ENCODE measurements at places on chromosomes 1 and 21. TPM values are rescaled to one million over a fixed set of nuclear protein-coding genes. Genes with fewer than 3 reads are reported as not detected.
A peak's percentile ranks its signal among the peaks of the same experiment; 100 is the strongest.

DNA sequence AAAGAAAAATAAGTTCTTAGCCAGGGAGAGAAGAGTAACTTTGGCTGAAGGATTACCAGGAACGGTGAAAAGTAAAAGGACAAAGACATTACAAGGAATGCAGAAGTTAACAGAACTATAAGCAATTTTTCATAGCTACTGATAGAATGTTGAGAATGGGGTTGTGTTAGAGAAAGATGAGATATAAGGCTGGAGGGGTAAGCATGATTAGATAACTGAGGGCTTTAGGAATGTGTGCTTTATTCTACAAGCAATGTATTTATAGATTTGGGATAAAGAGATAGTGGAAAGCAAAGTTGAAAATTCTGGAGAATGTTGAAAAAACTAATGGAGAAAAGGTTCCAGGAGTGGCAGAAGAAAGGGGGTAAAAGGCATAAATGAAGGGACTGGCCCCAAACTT, 65.4 kb upstream of the PTCH2 start:
- DNase-seq, result no peak
- no peak overlapping the region for H3K27ac ChIP-seq
- H3K27me3 ChIP-seq, result no peaks in the 10 kb centered on the region
- H3K36me3 ChIP-seq, result peaks cover 14% of the 10 kb centered on the region
- H3K4me3 ChIP-seq, result no peak overlapping the region

DNA sequence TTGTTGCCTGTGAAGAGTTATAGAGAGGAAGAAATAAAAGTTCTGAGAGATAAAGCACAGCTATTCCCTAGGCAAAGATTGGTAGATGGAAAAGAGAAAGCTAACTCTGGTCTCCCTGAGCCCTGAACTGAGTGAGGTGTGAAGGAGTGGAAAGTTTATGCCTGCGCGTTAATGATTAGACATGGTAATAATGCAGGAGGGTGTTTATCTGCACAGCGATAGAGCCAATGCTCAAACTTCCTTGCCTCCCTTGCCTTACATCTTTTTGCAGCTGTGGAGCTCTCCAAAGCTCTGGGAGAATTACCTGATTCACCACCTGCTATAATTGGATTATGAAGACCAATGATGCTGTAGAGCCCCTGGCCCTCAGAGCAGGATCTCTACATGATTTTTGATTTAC, 32.8 kb upstream of the CHRM3 start:
- H3K27ac ChIP-seq, result no peak overlapping the region
- H3K27me3 ChIP-seq, result no peaks in the 10 kb centered on the region
- no peak for DNase-seq
- no peak overlapping the region for H3K4me3 ChIP-seq

DNA sequence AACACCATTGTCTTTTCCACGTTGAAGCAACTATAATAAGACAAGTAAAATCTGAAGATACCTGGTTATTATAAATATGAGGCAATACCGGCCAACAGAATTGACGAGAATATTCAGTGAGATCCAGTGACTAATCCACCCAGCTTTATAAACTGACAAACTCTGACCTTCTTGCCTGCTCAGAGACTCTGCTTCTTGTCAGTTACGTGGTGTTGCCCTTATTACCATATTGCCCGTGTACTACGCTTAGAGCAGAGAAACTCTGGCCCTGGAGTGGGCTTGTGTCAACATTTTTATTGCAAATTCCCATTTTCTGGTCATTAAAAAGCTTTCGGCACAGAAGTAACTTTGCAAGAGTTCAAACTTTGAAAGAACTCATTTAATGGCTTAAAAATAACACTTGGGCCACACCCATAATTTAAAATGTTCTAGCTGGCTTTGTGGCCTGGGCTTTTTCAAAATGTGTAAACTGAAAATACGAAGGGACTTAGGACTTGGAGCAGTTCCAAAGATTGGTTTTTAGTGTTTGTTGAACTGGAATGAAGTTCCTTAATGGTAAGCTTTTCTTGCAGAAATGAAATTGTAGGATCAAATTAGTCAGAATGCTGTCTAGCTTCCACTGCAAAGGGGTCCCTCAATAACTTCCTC, 266.2 kb downstream of the LMO4 start:
- DNase-seq, result no peak
- no peaks in the 10 kb centered on the region for H3K4me1 ChIP-seq
- H3K27me3 ChIP-seq, result peaks cover 2% of the 10 kb centered on the region
- no peaks in the 10 kb centered on the region for H3K36me3 ChIP-seq

DNA sequence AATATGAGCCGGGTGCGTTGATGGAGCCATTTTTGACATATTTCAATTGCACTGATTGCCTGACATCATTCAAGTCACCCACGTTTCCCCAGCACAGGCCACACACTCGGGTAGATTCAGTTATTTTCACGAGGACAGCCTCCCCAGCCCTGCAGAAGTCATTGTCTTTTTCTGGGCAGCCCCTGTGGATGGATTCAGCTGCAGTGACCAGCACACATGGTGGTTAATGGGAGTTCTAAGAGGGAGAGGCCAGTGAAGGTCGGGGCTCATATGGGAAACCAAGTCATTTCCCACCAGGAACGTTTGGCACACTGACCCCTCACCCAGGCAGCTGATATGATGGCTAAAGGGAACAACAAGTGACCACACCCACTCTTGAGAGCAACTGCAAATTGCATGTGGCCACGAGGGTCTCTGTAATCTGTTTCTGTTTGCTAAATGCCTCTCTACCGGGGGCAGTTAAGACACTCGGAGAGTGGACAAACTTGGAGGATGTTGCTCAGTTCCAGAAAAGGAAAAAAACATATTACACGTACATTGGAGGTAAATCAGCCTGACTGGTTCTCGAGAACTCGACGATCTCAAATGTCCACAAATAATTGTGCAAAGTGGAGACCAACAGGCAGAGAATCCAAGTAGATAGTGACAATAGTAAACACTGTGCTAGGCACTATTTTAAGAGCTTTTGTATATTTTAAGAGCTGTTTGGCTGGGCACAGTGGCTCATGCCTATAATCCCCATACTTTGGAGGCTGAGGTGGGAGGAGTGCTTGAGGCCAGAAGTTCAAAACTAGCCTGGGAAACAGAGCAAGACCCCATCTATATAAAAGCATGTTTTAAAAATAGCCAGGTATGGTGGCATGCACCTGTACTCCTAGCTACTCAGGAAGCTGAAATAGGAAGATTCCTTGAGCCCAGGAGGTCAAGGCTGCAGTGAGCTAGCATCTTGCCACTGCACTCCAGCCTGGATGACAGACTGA, 167.2 kb upstream of the IRF2BP2 start:
- no peak overlapping the region for H3K4me3 ChIP-seq
- DNase-seq, result no peak
- peaks cover 13% of the 10 kb centered on the region for H3K4me1 ChIP-seq
- no peaks in the 10 kb centered on the region for H3K27me3 ChIP-seq
- no peak overlapping the region for H3K27ac ChIP-seq
- peaks cover 2% of the 10 kb centered on the region for H3K36me3 ChIP-seq

Gene HMCN1
- total RNA-seq, result 0.55 TPM

Gene DYNLT5
- total RNA-seq, result not detected

DNA sequence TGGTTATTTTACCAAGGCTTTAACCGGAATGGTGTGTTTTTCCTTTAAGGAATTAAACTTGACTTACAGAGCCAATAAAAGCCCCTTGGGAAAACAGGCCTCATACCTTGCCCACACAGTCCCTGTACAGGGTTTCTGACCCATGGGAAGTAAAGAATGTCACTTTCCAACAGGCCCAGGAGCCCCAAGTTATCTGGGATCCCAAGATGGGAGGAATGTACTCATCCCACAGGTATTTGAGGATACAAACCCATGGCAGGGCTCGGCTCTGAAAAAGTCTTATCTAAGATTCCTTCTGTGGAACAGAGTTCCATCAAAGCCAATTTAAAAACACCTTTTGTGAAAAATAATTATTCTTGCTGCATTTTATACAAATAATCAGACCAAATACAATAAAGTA, 15.3 kb upstream of the COX20 start:
- no peak overlapping the region for H3K4me3 ChIP-seq
- H3K4me1 ChIP-seq, result peaks cover 6% of the 10 kb centered on the region
- H3K36me3 ChIP-seq, result no peaks in the 10 kb centered on the region
- H3K27me3 ChIP-seq, result peaks cover 20% of the 10 kb centered on the region

DNA sequence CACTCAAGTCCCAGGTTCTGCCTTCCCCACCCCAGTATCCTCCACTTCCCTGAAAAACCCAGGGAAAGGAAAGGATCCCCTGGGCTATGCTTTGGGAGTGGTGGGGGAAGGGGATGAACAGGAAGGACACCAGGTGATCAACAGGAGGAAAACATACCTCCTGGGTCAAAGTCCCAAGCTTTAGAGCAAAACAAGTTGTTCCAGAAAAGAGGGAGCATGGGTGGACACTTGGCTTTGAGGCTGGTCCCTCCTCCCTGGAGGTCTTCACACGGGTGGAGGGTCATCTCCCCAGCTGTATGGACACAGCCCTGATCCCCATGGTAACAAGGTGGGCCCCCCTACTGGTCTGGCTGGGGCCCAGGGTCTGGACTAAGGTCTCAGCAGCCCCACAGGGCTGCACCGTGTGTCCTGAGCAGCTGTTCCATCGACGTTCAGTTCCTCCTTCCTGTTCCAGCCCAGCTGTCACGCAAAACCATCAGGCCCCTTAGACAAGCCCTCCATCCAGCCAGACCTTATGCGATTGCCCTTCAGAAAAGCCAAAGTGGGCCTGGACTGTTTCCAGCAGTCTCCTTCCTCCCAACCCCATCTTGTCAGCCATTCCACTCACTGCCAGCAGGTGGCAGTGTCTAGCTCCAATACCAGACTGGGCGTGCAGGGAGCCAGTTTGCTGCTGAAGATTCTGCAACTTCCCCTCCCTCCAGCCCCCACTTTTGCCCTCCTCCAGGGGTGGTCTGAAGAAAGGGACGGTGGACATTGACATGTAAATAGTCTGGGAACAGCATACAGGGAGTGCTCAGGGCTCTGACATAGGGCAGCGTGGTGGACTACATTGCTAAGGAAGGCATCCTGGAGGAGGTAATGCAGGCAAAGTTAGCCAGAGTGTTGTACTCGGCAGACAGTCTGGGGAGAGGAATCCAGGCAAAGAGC, 2.9 kb upstream of the PDZK1IP1 start:
- H3K27ac ChIP-seq, result peak overlapping the region; percentile 74
- peaks cover 2% of the 10 kb centered on the region for H3K4me1 ChIP-seq
- H3K27me3 ChIP-seq, result peaks cover 6% of the 10 kb centered on the region
- peak; percentile 72 for DNase-seq
- no peak overlapping the region for H3K4me3 ChIP-seq
- no peaks in the 10 kb centered on the region for H3K36me3 ChIP-seq

DNA sequence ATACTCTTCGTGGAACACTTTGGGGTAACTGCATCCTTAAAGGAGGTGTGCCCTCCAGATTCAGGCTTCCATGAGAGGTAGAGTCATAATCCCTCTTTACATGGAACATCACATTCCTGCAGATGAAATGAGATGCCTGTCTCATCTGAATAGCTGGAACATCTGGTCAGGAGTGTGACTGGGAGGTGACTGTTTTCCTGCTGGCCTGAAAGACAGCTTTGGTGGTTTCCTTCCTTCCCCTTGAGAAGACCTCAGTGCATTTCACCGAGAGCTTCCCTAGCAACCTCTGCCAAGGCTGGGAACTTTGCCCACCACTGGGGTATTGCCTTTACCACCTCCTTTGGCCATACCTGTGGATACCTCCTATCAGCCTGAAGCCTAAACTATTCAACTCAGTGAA, 46.7 kb upstream of the GUCA2A start:
- peaks cover 60% of the 10 kb centered on the region for H3K36me3 ChIP-seq
- peaks cover under 1% of the 10 kb centered on the region for H3K4me1 ChIP-seq
- H3K27ac ChIP-seq, result no peak overlapping the region
- DNase-seq, result no peak

DNA sequence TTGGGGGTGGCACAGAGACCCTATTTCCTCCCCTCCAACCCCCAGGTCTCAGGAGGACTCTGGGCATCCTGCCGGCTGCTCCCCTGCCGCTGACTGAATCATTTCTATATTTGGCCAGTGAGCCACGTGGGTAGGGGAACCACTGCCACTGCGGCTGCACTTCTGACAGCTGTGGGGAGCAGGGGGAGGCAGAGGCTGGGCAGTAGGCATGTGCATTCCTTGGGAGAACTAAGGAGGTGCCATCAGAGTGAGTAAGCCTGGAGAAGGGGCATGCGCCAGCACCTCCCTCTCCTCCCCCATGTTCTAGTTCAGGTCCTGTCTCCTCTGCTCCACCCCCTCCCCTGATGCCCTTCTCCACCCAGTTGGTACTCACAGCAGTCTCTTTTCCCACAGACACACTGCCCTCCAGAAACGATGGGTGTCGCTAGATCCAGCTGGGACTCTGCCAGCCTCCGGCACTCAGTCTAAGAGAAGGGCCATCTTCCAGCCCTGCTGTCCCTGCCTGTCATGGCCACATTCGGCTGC, 12.0 kb downstream of the PPFIA4 start:
- H3K27me3 ChIP-seq, result peaks cover 2% of the 10 kb centered on the region
- H3K36me3 ChIP-seq, result peaks cover 7% of the 10 kb centered on the region
- H3K4me3 ChIP-seq, result no peak overlapping the region
- no peak overlapping the region for H3K27ac ChIP-seq

DNA sequence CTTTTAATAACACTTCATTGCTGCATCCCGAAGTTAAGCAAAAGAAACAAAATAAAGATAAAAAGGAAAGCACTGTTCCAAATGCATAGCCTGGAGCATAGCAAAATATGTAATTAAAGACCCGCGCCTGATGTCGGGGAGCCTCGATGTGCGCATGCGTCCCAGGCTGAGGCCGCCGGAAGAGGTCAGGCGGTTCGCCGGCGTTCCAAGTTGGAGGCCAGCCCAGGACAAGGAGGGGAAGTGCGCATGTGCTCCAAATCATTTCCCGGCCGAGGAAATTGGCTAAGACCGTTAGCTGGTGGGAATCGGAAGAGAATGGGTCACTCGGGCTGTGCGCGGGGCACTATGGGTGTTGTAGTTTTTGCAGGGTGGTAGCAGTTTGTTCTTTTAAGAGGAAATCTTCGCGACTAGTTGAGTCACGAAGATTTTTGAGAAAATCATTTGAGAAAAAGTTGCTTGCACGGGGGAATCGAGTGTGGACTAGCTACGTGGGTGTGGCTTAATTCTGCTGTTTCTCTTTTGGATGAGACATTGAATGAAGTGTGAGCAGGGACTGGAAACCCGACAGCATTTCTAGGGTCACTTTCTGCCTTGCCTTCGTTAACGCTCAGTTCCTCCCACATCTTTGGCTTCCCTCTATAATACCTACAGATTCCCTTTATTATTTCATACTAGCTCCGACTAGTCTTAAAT, 31.0 kb upstream of the CD1D start:
- peaks cover 9% of the 10 kb centered on the region for H3K4me1 ChIP-seq
- peaks cover 2% of the 10 kb centered on the region for H3K36me3 ChIP-seq
- peaks cover 7% of the 10 kb centered on the region for H3K27me3 ChIP-seq
- peak; percentile 73 for DNase-seq
- H3K4me3 ChIP-seq, result peak overlapping the region; percentile 94
- peak overlapping the region; percentile 83 for H3K27ac ChIP-seq

Gene LENEP
- total RNA-seq, result 1.9 TPM

All from activated naive CD8-positive, alpha-beta T cell treated with anti-CD3 and anti-CD28 coated beads, Interleukin-2, amount 10 ng/mL, durations not matched to agents 7 days and 5 days (primary cell).